GM13976 (cell line): ENCODE measurements at places on chromosomes 16 and 17.

DNA sequence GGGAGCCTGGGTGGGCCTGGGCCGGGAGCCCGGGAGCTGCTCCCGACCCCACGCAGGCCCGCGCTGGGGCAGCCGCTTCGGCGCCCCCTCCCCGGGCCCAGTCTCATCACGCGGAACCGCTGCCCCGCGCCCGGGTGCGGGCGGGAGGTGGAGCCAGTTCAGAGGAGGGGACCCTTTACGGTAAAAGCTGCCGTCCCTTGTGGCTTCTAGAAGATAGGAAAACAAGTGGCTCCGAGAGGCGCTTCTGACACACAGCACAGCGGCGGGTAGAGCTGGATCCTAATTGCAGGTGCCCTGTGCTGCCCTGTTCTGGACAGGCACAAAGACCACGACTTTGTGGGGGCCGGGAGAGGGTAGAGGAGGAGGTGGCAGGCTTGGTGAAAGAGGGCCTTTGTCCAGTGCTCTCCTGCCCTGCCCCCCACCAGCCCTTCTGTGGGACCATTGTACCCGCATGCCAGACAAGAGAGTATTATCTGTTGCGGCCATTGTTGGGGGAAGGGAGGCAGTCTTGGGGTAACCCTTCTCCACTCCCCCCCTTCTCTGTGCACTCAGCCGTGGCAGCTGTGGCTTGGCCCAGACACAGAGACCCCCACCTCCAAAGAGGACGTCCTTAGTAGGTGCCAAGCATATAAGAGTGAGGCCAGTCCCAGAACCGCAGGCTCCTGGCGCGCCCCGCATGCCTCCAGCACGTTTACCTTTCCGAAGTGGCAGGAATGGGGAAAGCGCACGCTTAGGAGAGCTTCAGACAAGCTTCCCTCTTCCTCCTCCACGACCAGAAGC is 736 bp downstream of the CNP start:
- peak; percentile 57 for DNase-seq

GRCh38 chr17:47982645-47983390 is 11.9 kb downstream of the CDK5RAP3 start:
- no peak for DNase-seq

- no peak for DNase-seq
These were observed 14.3 kb downstream of the ACSF2 start for GRCh38 chr17:50440172-50440837.

DNA sequence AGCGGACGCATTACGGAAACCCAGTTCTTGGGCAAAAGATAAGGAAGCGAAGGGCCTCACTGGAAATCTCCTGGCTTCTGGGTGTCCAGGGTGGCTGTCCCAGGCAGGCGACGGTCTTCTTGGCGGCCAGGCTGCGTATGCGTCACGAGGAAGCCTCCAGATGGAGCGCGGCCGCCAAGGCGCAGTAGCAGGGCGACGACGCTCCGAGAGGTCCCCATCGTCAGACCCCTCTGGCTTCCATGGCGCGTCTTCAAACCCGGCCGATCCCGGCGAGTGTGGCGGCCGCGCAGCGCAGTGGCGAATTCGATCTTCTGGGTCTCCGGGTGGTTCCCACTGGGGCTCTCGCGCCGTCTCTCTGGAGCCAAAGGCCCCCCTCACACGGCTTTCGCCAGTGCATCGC is 13.8 kb upstream of the ANKRD40CL start:
- DNase-seq, result no peak

- no peak for DNase-seq
These were observed 65.4 kb downstream of the MAF start for GRCh38 chr16:79535130-79535529.

DNA sequence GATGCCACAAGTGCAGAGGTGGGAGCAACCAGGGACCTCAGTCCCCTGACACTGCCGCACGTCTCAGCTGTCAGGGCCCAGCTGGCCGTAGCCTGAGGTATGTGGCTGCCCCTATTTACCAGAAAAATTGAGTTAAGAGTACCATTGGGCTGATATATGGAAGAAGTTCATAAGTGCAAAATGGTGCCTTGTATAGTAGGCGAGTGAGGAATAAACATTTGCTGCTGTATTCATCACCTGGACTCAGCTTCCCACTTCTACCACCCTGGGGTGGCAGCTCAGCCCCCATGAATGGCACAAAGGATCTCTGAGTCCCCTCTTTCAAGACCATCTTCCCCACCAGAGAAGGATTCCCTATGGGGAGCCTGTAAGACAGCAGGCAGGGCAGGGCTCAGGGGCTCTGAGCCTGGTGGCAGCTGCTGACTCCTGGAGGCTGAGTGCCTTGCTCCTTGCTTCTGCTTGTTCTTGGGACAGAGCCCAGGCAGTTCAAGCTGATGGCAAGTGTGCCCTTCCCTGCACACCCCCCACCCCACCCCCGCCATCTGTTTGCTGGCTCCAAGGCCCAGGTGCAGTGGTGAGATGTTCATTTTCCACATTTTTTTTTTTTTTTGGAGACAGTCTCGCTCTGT is 29.0 kb downstream of the TRPV2 start:
- DNase-seq, result no peak

DNA sequence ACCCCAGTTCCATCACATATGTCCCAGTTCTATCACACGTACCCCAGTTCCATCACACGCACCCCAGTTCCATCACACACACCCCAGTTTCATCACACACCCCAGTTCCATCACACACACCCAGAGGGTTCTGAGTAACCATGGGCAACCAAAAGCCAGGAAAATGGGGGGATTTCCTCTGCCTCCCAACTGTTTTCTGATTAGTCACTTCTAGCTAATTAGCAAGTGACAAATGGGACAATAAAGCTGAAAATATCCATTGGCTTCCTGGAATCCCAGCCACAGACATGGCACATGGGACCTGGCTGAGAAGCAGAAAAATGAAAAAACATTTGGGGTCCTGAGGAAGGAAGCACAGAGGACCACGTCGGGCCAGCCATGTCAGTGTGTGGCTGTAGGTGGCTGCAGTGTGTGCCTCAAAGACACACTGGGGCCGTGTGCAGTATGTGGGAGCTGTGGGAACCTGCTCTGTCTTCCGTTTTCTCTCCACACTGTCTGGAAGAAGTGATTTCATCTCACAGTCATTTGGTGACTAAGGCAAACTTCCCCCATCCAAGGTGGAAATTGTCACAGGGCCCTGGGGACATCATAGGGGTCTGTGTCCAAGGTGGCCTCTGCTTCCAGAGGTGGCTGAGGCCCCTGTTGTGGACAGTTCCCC is 106.7 kb downstream of the CMIP start:
- DNase-seq, result peak; percentile 73

GRCh38 chr16:51172368-51172767 is 21.3 kb upstream of the SALL1 start:
- DNase-seq, result no peak
